ENCODE measurements at places on chromosomes 6 and 20. TPM values are rescaled to one million over a fixed set of nuclear protein-coding genes. Genes with fewer than 3 reads are reported as not detected.

DNA sequence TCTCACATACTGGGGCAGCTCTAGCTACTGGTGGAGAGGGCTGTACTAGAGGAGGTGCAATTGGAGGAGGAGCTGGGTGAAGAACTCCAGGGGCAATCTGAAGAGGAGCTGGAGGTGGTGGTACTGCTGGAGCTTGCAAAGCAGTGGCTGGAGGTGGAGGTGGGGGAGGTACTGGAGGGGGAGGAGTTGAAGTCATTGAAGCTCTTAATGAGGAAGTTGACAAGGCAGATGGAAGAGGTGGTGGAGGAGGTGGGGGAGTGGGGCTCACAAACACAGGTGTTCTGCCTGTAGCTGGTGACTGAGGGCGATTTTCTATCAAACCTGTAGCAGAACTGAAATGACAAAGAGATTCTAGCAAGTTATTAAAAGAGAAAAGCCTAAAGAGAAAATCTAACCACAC, 77.6 kb downstream of the WASF1 start:
- peak; percentile 4 for DNase-seq

Gene BPIFB4
- not detected for total RNA-seq

Gene TMEM217
- 0.75 TPM for total RNA-seq

Gene LST1
- 50.5 TPM for total RNA-seq

- peak; percentile 47 for DNase-seq
Observed at GRCh38 chr6:139534472-139535115, 160.1 kb upstream of the CITED2 start.

DNA sequence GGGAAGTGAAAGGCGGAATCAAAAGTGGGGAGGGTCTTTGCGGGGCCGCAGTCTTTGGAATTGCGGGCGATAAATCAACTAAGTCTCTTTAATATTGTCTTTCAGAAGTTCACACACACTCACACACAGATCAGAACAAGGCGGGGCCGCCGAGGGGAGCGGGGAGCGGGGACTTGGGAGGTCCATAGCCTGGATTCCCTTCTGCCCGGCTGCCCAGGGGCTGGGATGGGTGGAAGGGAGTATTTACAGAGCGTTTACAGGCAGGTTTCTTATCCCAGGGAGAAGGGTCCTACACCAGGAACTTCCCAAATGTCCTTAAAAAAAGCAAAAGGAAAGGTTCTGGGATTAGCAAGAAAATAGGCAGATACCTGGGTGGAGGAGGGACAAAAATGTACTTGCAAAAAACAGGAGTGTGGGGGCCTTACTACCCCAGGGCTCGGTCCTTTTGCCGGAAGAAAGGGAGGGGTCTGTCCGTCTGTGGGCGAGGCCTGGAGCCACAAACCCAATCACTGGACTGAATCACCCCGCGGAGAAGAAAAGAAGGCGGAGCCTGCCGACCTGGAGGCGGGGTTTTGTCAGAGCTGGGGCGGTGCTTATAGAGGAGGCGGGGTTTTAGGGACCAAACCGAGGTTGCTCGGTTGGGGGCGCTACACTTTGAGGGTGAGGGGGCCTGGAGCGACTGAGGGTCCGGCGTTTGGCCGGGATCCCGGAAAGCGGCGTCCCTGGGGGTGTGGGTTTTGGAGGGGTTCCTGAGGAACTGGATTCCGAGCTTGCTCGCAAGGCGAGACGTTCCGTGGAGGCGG, 3.2 kb downstream of the PRRT1 start:
- DNase-seq: peak; percentile 86

- peak; percentile 84 for DNase-seq
Observed at GRCh38 chr20:46022411-46023147, 6.4 kb upstream of the SLC12A5 start.

GRCh38 chr6:140039364-140039763, 664.9 kb upstream of the CITED2 start:
- no peak for DNase-seq

DNA sequence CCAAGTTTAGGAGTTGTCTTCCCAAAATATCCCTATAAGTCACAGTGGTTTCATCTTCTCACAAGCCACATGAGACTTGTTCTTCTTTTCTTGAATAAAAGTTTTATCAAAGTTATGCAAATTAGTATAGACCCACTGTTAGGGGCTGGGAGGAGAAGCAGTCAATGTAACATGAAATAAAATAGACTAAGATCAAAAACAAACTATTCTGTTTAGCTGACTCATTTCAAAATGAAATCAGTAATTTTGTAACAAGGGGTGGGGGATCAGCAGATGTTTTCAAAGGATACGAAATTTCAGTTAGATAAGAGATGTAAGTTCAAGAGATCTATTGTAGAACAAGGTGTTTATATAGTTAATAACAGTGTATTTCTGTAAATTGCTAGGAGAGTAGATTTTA, 339.6 kb upstream of the PRDM1 start:
- no peak for DNase-seq

Gene OR2J3
- not detected for total RNA-seq

GRCh38 chr6:117169064-117169665, 96.2 kb upstream of the VGLL2 start:
- DNase-seq: no peak

Gene CALHM5
- 0.05 TPM for total RNA-seq

- no peak for DNase-seq
Observed at GRCh38 chr20:41786158-41786557, 168.0 kb upstream of the CHD6 start.

Gene CYB5R4
- total RNA-seq: 34.5 TPM

GRCh38 chr6:47377971-47378370, 68.3 kb upstream of the TNFRSF21 start:
- DNase-seq: no peak

Gene ZNF337
- total RNA-seq: 17.6 TPM

- DNase-seq: no peak
Observed at GRCh38 chr6:15531973-15532372, 130.9 kb downstream of the DTNBP1 start.

DNA sequence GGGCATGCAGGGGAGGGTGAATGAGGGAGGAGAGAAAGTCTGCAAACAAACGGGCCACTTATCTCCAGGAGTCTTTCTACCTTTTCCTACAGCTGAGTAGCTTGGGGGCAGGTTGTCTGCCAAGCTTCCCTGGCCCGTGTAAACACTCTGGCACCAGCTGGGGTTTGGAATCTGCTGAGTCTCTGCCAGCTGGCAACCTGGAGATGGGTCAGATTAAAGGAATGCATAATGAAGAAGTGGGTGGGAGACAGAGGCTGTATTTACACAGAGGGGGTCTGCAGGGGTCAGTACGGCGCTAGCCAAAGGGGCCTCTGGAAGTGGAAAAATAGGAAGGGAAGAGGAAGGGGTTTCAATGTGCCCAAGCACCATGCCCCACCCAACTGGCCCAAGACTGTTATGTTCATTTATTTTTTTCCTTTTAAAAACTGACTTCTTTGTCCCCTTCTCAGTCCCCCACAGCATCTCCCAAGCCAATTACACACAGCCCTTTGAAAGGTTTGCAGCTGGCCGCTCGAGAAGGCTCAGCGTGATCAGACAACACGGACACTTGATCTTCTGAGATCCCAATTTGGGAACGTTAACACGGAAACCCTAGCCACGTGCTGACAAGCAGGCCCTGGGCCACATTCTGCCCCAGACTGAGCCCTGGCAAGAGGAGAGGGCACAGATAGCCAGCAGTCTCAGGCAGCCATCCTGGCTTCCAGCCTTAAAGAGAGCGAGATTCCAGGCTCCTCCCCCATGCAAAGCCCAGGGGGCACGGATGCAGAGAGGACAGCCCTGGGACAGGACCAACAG, 25.2 kb downstream of the TRAM2 start:
- no peak for DNase-seq
